ENCODE measurements at places on chromosomes 5 and 9. TPM values are rescaled to one million over a fixed set of nuclear protein-coding genes. Genes with fewer than 3 reads are reported as not detected.

DNA sequence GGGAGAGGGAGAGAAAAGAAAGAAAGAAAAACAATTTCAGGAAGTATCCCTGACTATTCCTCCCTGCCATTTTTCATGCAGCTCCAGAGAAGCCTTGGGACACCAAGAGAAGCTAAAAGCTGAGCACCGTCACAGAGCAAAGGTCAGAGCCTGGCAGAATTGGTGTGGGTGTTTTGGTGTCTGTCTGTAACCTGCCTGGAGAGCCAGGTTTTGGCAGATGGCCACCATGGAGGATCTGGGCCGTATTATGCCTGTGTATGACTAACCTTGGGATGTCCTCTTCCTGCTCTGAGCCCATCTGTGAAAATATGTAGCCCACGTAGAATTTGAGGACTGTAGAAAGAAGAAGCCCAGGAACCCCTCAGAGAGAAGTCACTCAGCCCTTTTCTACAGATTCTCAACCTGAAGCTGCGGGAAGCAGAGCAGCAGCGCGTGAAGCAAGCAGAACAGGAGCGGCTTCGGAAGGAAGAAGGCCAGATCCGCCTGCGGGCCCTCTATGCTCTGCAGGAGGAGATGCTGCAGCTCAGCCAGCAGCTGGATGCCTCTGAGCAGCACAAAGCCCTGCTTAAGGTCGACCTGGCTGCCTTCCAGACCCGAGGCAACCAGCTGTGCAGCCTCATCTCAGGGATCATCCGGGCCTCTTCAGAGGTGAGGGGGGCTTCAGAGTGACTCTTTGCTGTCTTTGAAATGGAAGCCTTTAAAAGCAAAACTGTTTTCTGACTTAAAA is 18.8 kb downstream of the GLE1 start:
- no peak for DNase-seq

GRCh38 chr9:106707738-106708474 is 155.1 kb upstream of the ZNF462 start:
- no peak for DNase-seq

- no peak for DNase-seq
Measured at GRCh38 chr5:53613061-53613460, 52.6 kb downstream of the NDUFS4 start.

GRCh38 chr5:88203981-88204750 is 64.5 kb downstream of the TMEM161B start:
- DNase-seq = no peak

Gene STRBP
- total RNA-seq = 29.8 TPM

Gene TSC1
- 72.8 TPM for total RNA-seq
